ENCODE measurements at places on chromosomes 4 and X.
A peak's percentile ranks its signal among the peaks of the same experiment; 100 is the strongest.

DNA sequence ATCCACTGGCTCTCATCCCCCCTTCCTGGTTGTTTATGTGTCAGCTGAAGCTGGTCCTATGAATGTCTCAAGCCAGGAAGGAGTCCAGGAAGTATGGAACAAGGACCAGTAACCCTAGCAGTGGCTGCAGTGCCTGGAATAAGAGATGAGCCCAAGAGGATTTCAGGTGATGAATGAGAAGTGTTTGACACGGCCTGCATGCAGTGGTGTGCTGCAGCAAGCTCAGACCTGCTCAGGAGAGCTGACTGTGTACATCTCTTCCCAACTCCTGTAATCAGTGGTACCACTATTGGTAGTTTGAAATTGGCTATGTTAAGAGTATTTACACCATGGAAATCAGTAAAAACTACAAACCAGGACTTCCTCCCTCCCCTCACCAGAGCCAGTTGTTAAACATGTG is 88.0 kb downstream of the IQCM start:
- no peak for DNase-seq
- H3K4me3 ChIP-seq: no peak overlapping the region
- no peaks in the 10 kb centered on the region for H3K27me3 ChIP-seq

DNA sequence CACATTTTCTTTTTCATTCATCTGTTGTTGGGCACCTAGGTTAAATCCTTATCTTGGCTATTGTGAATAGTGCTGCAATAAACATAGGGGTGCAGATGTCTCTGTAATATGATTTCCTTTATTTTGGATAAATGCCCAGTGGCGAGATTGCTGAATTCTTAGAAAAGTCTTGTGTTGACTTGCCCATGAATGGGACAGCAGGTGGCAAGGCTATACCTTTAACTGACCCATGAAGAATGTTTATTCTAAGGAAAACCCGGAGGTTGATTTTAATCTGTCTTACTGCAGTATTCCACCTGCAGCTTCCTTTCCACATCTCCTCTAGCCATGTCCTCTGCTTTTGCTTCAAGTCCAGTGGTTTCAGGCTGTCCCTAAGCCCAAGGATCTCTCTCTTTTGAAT is 220.6 kb downstream of the SNCA start:
- H3K27me3 ChIP-seq: no peaks in the 10 kb centered on the region
- no peak overlapping the region for H3K4me3 ChIP-seq
- no peaks in the 10 kb centered on the region for H3K36me3 ChIP-seq
- no peak overlapping the region for H3K27ac ChIP-seq
- no peaks in the 10 kb centered on the region for H3K4me1 ChIP-seq

GRCh38 chr4:186698525-186698924 is 25.1 kb downstream of the FAT1 start:
- DNase-seq: no peak
- no peaks in the 10 kb centered on the region for H3K27me3 ChIP-seq
- no peak overlapping the region for H3K4me3 ChIP-seq
- peaks cover 5% of the 10 kb centered on the region for H3K4me1 ChIP-seq
- no peaks in the 10 kb centered on the region for H3K36me3 ChIP-seq

- H3K27ac ChIP-seq: no peak overlapping the region
- peaks cover 58% of the 10 kb centered on the region for H3K27me3 ChIP-seq
- H3K4me3 ChIP-seq: no peak overlapping the region
- no peak for DNase-seq
These were observed 58.9 kb downstream of the HTRA3 start for GRCh38 chr4:8328456-8328855.

DNA sequence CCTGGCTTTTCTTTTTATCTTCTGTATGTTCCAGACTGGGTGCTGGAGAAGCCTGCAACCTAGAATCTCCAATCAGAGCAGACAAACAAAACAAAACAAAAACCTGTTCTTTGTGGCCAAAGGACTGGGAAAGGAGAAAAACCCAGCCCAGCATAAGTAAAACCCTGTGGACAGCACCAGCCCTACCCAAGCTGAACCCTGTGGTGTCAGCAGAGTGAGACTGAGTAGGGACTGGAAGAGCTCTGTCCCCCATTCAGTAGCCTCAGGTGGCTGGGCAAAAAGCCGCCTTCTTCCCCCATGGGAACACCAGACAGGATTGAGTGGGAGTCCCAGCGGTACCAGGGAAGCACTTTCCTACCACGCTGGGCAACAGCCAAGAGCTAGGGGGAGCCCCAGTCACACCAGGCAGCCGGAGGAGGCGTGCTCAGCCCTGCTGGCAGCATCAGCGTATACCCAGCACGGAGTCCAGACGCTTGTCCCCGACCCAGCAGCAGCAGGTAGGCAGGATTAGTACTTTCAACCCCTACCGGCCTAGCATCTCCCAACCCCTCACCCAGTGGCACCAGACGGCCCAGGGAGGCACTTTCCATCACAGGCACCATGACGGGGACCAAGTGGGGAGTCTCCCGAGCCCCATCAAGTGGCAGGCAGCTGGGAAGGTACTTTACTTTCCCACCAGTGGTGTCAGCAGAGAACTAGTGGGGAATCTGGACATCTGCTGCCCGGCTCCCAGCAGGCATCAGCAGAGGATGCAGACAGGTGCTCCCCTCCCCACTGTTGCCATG is 8.6 kb upstream of the JADE3 start:
- no peak overlapping the region for H3K27ac ChIP-seq
- H3K27me3 ChIP-seq: no peaks in the 10 kb centered on the region
- peak; percentile 46 for DNase-seq
- peak overlapping the region; percentile 24 for H3K4me3 ChIP-seq
- no peaks in the 10 kb centered on the region for H3K36me3 ChIP-seq
- no peaks in the 10 kb centered on the region for H3K4me1 ChIP-seq

DNA sequence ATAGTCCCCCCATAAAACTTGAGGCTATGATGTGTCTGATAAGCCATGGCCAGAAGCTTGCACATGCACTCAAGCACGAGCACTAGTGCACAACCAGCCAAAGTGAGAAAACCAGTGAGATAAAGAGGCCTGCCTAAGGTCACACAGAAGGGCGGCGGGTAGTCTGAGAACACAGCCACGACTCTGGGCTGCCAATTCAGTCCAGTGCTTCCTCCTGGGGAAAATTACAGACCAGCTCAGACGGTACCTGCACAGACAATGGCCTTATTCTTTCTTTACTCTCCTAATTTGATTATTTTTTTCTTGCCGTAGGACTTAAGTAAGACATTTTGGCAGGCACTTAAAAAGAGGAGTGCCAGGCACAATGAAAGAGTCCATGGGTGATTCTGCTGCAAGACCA is 533.2 kb upstream of the FAT1 start:
- H3K27me3 ChIP-seq: no peaks in the 10 kb centered on the region
- no peak overlapping the region for H3K27ac ChIP-seq
- H3K4me1 ChIP-seq: no peaks in the 10 kb centered on the region
- H3K4me3 ChIP-seq: no peak overlapping the region
- no peaks in the 10 kb centered on the region for H3K36me3 ChIP-seq

- peak overlapping the region; percentile 2 for H3K4me3 ChIP-seq
- peak overlapping the region; percentile 89 for H3K27ac ChIP-seq
These were observed 7.5 kb downstream of the SEPTIN6 start for GRCh38 chrX:119685225-119686066.

DNA sequence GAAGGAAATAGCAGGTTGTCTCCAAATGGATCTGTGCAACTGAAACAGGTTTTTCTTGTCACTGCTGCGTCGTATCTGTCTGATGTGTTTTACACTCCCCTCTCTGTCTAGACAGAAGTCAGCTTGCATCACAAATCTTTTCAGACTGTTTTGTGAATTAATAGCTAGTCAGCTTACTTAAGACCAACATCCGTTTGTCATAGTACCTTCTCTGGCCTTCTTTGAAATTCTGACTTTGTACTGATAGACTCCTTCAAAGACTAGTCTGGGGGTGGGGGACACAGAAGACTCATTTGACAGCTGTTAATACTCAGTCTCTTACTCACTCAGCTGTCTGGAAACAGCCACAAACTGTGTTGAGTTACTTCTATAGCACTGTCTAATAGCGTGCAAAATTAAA is 197.8 kb downstream of the PALLD start:
- H3K4me3 ChIP-seq: no peak overlapping the region
- no peaks in the 10 kb centered on the region for H3K4me1 ChIP-seq
- no peak overlapping the region for H3K27ac ChIP-seq
- no peaks in the 10 kb centered on the region for H3K36me3 ChIP-seq

DNA sequence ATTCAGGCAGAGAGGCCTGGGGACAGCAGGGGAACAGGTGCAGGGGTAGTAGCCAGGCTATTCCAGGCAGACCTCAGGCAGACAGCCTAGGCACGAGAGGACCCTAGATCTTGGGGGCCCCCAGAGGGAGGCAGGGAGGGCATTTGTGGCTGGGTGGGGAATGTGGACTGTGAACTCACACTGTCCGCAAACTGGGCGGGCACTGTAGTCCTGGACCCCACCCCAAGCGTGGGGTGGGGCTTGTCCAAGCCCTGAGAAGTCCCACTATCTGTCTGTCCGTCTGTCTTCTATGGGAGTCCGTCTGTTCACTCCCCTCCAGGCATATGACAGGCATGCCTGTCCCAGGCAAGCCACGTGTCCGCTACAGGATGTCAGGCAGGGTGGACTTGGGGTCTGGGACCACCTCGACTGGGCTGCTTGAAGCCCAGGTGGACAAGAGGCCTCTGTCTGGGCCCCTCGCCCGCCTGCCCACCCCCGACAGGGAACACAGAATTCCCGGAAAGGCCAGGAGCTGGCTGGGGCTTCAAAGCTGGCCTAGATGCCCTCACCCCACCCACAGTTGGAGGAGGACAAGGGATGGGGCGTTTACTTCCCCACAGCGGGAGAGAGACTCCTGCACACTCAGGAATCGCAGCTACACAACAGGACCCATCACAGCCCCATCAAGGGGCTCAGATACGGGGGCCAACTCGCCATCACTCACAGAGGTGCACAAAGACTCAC is at the start of gene SLC38A5:
Gene SLC38A5, minus strand, starts transcription at position 151 of the 723 bp plus-strand sequence. CDS start 2,336 bp downstream, outside the sequence.
- H3K27me3 ChIP-seq: no peaks in the 10 kb centered on the region
- H3K4me1 ChIP-seq: peaks cover 30% of the 10 kb centered on the region
- DNase-seq: peak; percentile 80

- H3K4me1 ChIP-seq: no peaks in the 10 kb centered on the region
- no peak overlapping the region for H3K27ac ChIP-seq
- H3K4me3 ChIP-seq: no peak overlapping the region
- DNase-seq: peak; percentile 56
These were observed 11.6 kb downstream of the SMIM20 start for GRCh38 chr4:25925486-25926201.

Data from K562 (cell line).